ENCODE measurements at places on chromosomes 11 and 22.

DNA sequence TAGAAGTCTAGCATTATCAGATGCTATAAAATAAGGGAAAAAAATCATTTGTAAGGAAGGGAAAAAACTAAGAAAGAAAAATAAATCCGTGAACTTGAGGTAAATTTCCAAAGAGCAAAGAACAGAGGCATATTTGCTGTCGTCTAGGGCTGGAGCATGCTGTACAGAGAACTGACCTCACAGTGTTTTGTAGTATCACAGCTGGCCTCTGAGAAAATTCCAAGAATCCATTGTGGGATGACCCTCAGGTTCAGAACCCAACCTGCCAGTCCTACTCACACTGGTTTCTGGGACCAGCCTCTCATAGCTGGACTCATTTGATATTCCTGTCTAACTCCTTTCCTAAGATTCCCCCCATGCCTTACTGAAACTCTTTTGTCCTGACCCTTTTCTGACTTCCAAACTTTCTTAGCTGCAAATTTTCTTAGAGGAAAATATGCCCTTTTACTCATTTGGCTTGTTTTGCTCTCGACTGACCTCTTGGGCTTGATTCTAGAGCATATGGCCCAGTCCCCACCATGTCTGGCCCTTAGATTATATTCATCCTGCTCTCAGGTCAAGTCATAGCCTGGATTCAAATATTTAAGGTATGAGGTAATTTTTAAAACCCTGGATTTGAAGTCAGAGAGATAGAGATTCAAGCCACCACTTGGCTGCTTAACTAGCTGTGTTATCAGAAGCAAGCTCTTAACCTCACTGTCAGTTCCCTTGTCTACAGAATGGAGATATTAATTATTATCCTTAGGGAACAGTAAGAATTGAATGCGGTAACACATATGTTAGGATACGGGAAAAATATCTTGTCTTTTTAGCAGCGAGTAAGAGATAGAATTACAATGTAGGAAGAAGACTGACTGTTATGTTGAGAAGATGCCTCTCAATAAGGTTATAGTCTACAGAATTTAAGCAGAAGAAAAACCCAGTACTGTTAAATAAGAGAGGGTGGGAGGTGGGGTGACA is 89.7 kb upstream of the KCNA4 start:
- DNase-seq = no peak

DNA sequence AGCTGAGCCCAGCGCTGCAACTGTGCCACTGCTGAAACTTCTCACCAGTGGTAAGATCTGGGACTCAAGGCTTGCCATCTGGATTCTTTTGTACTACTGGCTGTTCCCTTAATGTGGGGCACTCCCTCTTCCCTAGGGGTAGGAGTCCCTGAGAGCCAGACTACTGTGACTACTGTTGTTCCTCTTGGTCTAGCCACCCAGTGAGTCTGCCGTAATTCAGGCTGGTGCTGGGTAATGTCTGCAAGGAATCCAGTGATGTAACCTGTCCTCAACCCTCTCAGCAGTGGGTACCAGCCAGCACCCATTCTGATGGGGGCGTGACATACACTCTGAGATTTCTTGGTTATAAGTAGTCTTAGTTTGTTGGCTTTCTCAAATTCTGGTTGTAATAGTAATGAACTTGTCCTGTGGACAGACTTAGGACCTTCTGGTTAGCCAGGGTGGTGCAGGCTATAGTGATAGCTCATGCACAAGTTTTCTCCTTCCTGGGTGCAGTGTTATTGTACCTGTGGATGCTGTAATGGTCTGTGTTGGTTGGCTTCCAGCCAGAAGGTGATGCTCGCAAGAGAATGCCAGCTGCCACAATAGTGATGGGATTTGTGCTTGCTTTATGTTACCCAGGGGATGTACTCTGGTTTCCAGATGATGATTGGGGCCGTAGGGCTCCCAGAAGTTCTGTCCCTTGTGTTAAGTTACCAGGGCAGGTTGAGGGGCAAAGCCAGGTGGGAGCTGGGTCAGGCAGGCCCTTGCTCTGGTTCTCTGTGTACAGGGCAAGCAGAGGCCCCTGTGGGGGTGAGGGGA is 65.5 kb downstream of the ARHGAP42 start:
- no peak for DNase-seq

DNA sequence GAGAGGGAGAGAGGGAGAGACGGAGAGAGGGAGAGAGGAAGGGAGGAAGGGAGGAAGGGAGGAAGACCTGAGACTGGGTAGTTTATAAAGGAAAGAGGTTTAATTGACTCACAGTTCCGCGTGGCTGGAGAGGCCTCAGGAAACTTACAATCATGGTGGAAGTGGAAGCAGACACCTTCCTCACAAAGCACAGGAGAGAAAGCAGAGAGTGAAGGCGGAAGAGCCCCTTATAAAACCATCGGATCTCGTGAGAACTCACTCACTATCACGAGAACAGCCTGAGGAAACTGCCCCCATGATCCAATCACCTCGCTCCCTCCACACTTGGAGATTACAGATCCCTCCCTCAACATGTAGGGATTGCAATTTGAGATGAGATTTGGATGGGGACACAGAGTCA is 12.2 kb upstream of the CARS1 start:
- no peak for DNase-seq

DNA sequence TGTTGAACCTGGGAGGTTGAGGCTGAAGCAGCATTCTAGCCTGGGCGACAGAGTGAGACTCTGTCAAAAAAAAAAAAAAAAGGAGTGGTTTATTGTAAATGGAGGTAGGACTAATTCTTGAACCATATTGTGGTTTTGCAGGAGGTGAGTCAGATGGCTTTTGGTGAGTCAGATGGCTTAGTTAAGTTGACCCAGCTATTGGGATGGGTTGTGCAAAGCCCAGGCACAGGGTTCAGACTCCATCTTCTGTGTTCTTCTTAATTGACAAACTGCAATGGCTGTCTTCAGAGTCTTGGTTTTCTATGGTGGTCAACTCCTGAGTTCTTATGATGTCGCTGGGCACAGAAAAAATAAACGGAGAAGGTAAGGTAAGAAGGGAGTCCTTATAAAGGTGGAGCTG is 182.7 kb downstream of the ADAMTS15 start:
- DNase-seq = peak; percentile 90

DNA sequence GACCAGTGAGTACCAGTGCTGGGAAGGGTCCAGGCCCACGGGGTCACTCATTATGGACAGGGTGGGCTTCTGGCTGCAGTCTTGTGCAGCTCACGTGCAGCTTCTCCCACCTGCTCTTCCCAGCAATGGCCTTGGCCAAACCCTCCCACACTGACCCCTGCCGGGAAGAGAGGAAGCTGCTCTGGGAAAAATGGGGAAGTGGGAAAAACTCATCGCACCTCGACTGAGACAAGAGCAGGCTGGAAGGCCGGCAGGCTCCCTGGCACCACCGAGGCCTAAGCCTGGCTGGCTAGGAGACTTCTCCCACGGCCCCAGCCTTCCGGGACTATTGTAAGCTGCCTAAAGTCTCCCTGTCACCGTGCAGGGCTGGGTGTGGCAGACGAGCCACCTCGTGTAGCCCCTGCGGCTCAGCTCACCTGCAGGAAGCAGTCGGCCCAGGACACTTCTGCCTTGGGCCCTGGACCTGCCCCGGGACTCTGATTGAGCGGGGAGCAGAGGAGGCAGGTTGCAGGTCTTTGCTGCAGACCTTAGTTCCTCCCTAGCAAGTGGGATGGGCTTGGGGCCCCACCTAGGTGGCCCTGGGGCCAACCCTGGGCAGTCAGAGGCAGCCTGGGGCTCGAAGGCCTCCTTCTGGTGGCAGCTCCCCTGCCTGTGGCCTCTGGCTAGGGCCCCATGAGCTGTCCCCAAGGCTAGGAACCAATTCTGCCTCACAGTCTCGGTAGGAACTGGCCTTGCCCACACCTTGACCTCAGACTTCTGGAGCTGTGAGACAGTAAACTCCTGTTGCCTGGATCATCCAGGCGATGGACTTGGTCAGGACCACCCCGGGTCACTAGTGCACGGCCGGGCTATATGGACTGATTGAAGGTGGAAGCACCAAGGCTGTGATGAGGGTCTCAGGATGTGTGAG is 23.1 kb downstream of the MRGPRG start:
- DNase-seq = no peak

- peak; percentile 29 for DNase-seq
These were observed 340.7 kb downstream of the LARGE1 start for GRCh38 chr22:33579448-33580093.

DNA sequence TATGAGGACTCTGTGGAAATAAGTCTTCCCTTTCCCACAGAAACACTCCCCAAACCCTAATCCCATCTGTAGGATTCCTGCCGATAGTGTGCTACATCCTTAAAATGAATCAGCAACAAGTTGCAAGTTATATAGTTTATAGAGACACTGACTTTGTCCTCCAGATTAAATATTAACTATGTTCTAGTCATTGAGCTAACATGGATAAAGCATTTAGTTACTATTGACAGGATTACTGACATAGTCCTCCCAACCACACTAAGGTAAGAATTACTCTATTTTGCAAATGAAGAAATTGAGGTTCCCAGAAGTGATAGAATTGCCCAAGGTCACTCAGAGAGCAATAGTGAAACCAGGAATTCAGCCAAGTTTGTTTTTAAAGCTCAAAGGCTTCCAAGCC is 1.9 kb downstream of the OR52M1 start:
- DNase-seq = no peak

- no peak for DNase-seq
These were observed 1065.2 kb downstream of the JRKL start for GRCh38 chr11:97454988-97455387.

DNA sequence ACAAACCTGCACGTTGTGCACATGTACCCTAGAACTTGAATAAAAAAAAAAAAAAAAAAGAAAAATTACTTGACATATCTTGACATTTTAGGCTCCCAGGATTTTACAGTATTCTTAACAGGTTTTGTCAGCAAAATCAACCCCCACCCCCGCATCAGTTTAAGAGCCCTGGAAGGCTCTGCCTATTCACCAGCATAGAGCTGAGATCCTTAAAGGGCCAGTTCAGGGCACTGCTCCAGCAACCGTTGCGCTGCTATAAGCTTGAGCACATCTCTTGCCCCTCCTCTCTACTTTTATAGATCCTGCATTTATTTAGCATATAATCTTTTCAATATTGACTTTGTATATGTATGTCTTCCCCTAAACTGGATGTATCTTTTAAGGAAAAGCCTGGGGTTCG is 697 bp upstream of the PAFAH1B2 start:
- DNase-seq = no peak

DNA sequence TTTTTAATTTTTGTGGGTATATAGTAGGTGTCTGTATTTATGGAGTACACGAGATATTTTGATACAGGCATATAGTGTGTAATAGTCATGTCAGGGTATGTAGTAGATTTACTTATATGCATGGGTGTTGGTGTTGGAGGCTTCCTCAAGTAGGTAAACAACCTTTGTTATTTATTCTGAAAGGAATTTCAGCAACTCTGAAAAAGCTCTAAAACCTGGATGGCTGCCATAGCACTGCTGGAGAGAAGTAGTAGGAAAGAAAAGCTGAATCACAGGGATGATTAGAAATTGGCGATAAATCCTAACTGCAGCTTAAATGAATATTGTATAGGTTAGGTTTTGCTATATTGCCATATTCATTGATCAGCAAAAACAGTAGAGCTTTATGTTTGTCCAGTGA is 44.4 kb upstream of the ST14 start:
- DNase-seq = no peak

DNA sequence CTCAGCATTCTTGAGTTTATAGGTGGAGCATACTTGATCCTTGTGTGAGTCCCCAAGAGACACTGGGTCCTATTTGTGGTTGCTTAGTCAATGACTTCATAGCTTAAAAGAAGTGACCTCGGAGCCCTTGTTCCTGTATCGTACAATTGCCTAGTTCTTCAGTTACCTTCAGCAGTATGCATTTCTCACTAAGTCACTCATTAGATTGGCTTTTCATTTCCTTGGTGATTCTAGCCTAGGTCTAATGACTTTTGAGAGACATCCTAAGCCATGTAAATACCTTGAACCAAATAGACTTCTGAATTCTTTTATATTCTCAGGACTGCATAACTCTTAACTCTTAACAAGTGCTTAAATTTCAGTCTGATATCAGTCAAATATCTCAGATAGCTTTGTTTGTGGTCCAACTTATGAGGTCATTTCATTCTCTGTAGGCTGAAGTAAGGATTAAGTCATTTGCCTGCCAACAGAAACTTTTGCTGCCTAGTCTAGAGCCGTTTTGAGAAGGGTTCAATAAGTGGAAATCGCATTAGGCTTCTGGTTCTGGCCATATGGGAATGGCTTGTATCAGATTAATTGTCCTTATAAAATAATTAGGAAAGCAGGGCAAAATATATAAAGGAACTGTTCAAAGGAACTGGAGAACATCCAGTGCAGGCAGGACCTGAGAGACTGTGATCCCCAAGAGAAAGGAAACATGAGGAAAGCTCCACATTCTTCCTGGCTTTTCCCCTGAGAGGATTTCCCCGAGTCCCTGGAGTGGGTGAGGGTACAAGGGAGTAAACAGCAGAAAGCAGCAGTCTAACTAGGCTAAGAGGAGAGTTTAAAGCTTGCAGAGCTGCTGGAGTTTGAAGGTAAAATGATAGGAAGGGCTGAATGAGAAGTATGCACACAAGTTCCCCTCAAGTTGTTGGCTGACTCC is 39.9 kb downstream of the TRAF6 start:
- peak; percentile 59 for DNase-seq

DNA sequence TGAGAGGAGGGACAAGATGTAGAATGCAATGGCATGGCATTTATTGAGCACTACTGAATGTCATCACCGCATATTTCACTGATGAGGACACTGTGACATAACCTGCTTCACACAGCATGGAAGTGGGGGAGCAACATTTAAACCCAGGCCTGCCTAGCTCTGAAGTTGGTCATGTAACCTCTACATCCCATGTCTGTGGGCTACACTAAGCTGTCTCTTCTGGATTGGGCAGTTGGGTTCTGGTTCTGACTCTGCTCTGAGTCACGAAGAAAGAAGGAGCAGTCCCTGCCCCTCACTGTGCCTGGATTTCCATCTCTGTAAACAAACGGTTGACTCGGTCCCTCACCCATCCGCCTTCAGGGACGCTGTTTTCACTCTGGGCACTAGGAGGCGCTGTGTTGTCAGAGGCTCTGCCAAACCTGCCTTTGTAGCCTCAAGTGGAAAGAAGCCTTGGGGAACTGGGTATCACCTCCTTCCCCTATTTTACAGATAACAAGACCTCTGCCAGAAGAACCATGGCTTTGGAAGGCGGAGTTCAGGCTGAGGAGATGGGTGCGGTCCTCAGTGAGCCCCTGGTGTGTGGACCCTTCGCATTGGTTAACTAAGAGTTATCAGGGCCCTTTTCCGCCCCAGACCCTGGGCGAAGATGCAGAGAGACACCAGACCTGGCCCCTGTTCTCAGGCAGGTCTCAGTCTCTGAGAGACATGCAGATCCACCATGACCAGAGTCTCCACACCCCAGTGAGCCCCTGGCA is 12.7 kb upstream of the ARHGEF17 start:
- peak; percentile 98 for DNase-seq

GRCh38 chr11:69518081-69518950 is 36.9 kb downstream of the LINC01488 start:
- peak; percentile 75 for DNase-seq

DNA sequence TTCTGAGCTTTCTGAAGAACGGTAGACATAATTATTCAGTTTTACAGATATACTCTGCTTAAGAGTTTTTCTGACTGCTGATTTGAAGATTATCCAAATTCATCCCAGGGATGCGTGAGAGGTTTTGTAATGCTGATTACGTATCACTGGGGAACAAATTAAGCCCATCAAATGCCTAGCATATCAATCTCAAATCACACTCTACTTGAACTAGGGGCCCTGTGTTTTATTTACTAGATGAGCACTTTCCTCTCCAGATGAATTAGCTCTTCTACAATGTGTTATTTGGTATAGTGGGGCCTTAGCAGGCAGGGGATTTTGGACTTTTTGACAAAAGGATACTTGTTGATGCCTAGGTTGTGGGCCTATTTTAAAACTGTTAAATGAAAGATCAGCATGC is 177.9 kb downstream of the JRKL start:
- DNase-seq = no peak
